ENCODE measurements at places on chromosomes 1 and 21.

DNA sequence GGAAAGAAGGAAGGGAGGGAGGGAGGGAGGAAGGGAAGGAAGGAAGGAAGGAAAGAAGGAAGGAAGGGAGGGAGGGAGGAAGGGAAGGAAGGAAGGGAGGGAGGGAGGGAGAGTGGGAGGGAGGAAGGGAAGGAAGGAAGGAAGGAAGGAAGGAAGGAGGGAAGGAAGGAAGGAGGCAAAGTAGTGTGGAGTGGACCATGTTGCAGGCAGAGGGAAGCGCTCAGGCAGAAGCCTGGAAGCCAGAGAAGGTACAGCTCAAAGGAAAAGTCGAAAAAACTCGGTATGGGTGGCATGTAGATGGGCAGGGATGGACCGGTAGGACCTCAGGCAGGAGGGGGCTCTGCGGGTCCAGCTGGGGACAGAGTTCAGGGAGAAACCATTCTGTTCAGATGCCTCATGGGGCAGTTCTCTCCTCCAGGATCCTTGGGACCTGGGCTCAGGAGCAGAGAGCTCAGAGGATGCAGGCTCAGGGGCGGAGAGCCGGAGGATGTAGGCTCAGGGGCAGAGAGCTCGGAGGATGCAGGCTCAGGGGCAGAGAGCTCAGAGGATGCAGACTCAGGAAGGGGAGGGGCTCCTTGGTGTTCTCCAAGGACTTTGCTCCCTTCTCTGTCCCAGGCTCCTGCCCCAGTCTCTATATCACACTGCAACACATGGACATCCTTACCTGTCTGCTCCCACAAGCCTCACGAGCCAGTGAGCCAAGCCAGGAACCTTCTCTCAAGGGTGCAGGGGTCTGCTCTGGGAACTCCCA is 13.6 kb upstream of the PADI3 start:
- no peak for DNase-seq

DNA sequence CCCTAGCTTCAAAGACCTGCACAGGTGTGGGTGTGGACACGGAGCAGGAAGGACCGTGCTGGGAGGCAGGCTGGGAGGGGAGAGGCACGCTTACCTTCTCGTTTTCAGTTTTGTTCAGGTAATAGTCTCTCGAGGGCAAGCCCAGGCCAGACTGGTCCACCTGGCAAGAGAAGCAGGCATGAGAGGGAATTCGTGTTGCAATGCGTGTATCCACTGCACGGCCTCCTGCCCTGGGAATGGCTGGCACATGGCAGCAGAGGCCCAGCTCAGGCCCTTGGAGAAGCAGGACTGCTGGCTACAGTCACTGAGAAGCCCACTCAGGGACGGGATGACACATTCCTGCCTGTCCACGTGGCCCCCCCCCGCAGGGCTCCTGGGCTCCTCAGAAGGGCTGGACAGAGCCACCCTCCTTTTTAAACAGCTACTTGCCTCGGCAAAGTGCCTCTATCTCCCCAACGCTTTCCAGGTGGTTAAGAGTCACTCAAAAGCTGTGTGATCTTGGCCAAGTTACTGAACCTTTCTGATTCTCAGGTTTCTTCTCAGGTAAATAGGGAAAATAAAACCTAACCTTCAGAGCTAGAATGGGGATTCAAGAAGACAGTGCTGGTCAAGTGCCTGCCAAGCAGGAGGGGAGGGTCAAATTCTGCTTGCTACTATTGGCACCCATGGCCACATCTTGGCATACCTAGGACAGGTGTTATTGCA is 32.7 kb downstream of the ECE1 start:
- no peak for DNase-seq

DNA sequence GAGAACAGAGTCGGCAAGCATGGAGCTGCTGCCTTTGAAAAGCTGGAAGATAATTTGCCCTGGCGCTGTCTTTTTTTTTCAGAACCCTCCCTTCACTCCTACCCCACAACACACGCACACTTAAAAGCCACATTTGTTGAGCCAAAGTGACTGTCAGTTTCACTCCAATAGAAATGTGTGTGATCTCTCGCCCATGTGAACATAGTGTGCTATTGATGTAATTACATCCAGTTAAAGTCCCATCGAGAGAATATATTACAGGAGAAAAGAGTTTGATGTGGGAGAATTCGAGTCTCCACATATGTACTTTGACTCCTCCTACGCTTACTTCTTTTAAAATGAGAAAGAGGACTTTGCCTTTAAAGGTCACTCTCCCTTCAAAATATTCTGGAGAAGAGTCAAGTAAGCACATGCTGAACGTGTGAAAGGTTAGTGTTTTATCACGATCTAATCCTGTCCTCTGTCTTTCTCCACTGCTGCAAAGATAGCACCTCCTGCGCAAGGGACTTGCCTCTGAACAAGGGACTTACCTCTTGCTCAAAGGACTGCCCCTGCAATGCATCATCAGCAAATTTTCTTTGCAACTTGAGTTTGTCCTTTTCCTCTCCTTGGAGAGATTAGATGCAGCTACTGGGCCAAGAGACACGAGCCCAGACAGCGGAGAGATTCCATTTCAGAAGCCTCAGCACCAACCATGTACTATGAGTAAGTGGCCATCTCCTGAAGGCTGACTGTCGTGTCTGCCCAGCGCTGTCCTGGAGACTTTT is 613.9 kb downstream of the PTPRU start:
- no peak for DNase-seq

DNA sequence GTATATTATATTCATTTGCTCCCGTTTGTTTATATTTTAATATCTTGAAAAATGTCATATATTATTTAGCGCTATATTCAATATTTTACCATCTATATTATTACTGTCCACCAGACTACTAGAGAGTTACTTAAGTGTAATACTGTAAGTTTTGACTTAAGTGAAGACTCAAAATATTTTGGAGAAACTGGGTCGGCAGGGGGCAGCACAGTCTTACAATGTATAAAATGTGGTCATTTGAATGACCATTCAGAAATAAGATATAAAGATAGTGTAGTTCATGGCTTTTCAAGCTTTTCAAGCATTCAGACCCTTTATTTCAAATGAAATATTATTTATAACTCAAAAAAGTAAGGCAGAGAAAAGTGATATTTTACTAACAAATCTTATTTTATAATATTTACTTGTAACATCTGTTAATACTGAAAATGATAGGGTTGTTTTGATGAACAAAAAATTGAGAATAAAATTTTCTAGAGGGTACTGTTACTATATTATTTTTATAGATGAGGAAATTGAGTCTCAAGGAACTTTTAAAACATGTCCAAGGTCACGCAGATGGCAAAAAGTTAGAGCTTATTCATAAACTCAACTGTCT is 89.0 kb upstream of the SERTAD4 start:
- DNase-seq, result peak; percentile 40

DNA sequence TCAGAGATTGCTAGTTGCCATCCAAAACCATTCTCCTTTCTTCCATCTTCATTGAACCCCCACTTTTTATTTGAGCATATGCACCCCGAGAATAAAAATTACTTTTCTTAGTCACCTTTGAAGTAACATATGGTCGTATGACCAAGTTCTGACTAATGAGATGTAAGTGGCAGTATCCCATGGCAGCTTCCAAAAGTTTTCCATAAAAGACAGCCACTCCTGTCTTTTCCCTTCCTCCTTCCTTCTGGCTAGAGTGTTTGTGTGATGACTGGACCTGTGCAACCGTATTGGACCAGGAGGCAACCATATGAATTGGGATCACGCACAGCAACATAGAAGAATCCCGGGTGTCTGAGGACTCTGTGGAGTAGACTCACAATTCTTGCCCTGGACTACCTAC is 41.1 kb upstream of the CCSAP start:
- no peak for DNase-seq

DNA sequence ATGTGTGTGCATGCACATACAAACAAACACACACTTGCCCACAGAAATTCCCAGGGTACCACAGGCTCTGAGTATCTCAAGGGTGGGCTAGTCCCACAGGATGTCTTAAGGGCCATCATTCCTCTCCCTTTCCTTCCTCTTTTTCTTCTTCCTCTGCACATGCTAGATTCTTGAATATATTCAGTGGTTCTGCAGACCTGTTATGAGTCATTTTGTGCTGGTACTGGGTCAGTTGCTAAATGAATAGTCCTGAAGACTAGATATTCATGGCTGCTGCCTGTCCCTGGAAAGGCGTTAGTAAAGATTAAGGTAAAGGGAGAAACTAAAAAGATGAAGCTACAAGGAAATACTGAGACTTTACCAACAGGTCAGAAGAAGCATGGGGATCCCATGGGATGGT is 256.7 kb upstream of the KIAA0040 start:
- DNase-seq, result peak; percentile 16

- no peak for DNase-seq
These were observed 18.1 kb downstream of the USP48 start for GRCh38 chr1:21764615-21765423.

GRCh38 chr1:188228623-188229022 is 1399.9 kb downstream of the PLA2G4A start:
- no peak for DNase-seq

- DNase-seq, result peak; percentile 55
These were observed 122.1 kb downstream of the UBR4 start for GRCh38 chr1:19087737-19088594.

- no peak for DNase-seq
These were observed 40.7 kb downstream of the HHAT start for GRCh38 chr1:210369425-210369824.

- DNase-seq, result no peak
These were observed 125.2 kb downstream of the SYF2 start for GRCh38 chr1:25106976-25107642.

DNA sequence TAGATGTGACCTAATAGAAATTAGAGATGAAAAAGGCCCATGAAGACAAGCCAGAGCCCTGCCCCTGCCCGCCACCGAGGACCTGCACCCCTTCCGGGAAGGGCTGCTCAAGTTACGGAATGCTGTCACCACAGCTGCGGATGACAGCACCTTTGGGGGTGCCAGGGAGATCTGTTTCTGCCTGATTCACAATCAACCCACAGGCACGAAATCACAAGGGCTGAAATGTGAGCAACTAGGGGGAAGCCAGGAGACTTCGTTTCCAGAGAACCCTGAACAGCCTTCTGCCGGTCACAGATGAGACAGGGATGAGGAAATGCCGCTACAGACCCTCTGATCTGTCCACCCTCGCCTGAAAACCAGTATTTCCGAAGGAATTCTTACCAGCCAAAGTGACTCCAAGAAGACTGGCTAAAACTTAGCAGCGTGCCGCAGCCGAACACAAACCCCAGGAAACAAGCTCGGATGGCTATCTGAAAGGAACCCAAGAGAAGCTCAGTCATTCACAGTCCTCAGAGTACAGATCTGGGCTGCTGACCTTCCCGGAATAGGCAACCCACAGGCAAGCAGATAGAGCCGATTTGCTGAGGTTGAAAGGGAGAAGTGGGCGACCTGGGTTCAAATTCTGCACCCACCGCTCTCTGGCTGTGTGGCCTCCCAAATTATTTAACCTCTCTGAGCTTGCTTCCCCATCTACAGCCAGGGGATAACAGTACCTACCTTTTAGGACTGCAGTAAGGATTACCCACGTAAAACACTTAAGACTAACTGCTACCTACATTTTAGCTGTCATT is 1.1 kb downstream of the ICMT start:
- no peak for DNase-seq

DNA sequence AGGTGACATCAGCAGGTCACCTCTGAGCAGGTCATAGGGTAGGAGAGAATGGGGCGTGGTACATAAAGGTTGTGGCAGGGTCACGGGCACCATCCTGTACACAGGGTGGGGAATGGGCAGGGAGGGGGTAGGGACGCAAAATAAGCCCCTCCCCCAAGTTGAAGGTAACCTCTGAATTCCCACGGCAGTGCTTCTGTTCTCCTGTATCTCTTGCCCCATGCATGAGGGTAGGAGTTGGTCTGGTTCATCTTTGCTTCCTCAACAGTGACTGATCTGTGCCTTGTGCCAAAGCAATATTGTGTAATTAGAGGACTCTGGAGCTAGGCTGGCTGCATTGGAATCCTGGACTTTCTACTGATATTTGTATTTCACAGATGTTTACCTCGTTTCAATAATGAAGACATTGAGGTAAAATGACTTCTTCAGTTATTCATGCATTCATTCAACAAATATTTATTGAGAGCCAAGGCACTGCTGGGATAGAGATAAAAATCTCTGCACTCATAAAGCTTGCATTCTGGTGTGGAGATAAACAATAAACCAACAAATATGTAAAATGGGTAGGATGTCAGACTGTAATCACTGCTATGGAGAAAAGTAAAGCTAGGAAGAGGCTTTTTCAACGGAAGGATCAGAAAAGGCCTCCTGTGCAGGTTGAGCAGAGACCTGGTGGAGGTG is 18.4 kb upstream of the GFI1 start:
- no peak for DNase-seq

GRCh38 chr1:217498209-217498608 is 132.7 kb downstream of the GPATCH2 start:
- no peak for DNase-seq

DNA sequence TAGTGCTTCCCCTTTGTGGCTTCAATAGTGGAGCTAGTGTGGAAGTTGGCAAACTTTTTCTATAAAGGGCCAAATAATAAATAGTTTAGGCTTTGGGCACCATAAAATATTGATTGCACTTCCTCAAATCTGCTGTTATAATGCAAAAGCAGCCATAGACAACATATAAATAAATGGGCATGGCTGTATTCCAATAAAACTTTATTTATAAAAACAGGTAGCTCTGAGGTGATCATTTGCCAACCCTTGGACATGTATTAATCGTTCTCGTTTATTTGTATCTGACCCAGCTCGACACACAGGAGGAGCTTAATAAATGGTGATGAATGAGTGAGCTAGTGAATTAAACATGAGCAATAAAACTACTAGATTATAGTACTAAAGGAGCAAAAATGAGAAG is 13.3 kb downstream of the KAZN start:
- DNase-seq, result no peak

GRCh38 chr1:87403061-87403820 is 74.6 kb downstream of the LMO4 start:
- no peak for DNase-seq

- DNase-seq, result no peak
These were observed 17.7 kb downstream of the TP73 start for GRCh38 chr1:3669971-3670431.

DNA sequence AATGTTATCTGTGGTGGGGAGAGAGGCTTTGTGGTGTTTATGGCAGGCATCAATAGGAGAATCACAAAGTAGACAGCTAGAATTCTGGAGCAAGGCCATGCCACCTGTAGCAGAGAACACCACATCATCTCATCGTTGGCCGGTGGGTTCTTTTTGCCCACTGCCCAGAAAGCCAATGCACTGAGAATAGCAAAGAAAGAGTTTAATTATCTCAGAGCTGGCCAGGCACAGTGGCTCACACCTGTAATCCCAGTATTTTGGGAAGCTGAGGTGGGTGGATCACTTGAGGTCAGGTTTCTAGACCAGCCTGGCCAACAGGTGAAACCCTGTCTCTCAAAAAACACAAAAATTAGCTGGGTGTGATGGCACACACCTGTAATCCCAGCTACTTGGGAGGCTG is 99.2 kb upstream of the COG2 start:
- no peak for DNase-seq

DNA sequence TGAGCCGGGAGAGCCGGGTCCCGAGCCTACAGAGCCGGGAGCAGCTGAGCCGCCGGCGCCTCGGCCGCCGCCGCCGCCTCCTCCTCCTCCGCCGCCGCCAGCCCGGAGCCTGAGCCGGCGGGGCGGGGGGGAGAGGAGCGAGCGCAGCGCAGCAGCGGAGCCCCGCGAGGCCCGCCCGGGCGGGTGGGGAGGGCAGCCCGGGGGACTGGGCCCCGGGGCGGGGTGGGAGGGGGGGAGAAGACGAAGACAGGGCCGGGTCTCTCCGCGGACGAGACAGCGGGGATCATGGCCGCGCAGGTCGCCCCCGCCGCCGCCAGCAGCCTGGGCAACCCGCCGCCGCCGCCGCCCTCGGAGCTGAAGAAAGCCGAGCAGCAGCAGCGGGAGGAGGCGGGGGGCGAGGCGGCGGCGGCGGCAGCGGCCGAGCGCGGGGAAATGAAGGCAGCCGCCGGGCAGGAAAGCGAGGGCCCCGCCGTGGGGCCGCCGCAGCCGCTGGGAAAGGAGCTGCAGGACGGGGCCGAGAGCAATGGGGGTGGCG is 371 bp downstream of the ARID1A start:
- DNase-seq, result peak; percentile 48

Measured in GM13977 (cell line).